ENCODE measurements at places on chromosomes 13 and 19.

- no peak for DNase-seq
Observed at GRCh38 chr13:110047496-110047895, 259.5 kb downstream of the COL4A1 start.

DNA sequence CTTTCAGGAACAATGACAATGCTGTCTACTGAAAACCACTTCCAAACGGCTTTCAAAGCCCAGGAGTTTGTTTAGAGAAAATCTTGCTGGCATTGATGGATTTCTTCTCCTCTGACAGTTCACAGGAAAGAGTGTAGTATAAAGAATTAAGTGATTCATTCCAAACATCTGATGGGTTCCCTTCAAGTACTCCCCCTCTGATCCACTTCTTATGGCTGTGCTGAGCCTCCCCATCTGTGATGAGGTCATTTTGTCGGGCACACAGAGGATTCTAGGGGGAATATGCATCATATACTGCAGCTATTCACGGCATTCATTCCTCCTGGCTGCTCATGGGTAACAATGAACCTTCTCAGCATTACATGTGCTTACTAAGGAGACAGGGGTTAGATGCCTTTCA, 107.9 kb downstream of the RGCC start:
- DNase-seq: no peak

GRCh38 chr13:95540888-95541287, 11.6 kb upstream of the CLDN10 start:
- DNase-seq: no peak

GRCh38 chr19:48461982-48462655, 6.7 kb downstream of the KCNJ14 start:
- no peak for DNase-seq

- no peak for DNase-seq
Observed at GRCh38 chr13:31330236-31330635, 130.5 kb downstream of the B3GLCT start.

GRCh38 chr19:2768365-2769132, 14.5 kb downstream of the SGTA start:
- no peak for DNase-seq

GRCh38 chr13:26186995-26187394, 35.1 kb downstream of the RNF6 start:
- DNase-seq: peak; percentile 40

- peak; percentile 70 for DNase-seq
Observed at GRCh38 chr13:112893570-112894422, 75.2 kb upstream of the MCF2L start.

DNA sequence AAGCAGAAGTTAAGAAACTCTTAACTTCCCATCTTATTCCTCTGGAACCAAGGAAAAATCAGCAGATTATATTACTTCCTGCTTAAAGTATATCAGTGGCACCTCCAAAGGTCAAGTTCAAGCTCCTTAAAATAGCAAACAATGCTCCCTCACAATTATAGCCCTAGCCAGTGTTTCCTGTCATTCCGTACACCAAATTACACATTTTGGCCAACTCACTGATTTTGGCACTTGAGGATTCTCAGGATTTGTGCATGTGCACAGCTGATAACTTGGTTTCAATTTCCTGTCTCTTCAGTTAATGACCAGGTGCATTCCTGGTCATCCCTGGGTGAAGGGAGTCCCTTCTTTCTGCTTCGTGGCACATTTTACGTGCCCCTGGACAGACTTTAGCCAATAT, 42.0 kb downstream of the TPP2 start:
- no peak for DNase-seq

DNA sequence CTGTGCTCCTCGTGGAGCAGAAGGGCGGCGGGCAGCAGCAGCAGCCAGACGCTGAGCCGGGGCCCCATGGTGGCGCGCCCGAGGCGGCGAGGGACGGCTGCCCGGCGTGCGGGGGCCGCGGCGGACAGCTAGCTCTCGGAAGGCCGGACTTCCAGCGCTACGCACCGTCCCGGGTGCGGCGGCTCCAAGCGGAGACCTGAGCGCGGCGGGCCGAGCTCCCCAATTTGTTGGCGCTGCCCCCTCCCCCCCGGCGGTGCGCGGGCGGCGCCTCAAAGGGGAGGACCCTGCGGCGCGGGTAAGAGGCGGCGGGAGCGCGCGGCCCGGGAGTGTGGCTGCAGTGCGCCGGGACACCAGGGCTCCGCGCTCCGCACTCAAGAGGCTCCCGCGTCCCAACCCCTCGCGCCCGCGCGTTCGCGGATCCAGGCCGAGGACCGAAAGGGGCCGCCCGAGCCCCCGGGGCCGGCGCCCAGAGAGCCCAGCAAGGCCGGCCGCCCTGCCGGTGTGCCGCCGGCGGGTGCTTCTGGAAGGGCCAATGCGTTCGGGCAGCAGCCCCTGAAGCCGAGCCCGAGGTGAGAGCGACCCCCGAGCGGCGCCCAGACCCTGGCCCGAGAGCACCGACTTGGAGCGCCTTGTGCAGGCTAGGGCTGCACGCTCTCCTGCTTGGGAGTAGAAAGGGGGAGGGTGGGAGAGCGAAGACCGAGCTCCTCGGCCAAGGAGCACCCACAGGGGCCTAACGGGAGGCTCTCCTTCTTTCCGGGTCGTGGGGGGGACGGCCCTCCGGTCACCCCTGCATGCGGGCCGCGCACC, at the start of the genes COL4A1 and COL4A2:
TSS of gene COL4A1 (minus strand) at position 198 of the 807 bp plus-strand sequence. CDS start at position 68, 130 bp downstream.
TSS of gene COL4A2 (plus strand) at position 325 of the 807 bp plus-strand sequence. CDS start 620 bp downstream, outside the sequence.
- DNase-seq: no peak

DNA sequence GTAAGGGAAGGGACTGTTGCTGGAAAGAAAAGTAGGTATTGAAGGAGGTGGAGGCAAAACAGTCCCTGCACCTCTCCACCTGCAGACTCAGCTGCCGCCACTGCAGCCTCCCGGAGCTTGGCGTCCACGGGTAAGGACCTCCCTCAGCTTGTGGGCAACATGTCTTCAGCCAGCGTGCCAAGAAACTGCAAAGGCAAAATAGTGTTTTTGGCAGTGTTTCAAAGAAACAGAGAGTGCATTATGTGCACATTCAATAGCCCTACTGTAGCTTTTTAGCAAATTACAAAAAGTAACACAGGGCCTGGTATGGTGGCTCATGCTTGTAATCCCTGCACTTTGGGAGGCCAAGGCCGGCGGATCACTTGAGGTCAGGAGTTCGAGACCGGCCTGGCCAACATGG, 57.4 kb downstream of the ATP11A start:
- DNase-seq: no peak

Data from B cell (primary cell).